ENCODE measurements at places on chromosomes 6 and 20.
A peak's percentile ranks its signal among the peaks of the same experiment; 100 is the strongest.

DNA sequence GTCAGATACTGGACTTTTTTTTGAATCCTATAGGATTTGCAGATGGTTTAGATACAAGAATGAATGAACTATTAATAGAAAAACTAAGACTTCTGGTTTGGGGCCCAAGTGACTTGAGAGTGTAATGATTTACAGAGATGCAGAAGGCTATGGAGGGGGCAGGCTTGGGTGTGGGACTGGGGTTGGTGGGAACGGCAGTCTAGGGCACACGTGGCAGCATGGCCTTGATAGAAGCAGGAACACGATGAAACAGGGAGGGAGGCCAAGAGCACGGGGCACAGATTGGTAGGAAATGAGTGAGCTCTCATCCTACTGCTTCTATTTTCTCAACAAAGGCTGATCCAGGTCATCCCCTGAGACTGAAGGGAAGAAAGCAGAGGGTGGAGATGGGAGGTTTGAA is 3.4 kb upstream of the UST start:
- DNase-seq, result no peak

GRCh38 chr6:28880894-28881780 is 42.6 kb downstream of the TRIM27 start:
- peak; percentile 54 for DNase-seq

DNA sequence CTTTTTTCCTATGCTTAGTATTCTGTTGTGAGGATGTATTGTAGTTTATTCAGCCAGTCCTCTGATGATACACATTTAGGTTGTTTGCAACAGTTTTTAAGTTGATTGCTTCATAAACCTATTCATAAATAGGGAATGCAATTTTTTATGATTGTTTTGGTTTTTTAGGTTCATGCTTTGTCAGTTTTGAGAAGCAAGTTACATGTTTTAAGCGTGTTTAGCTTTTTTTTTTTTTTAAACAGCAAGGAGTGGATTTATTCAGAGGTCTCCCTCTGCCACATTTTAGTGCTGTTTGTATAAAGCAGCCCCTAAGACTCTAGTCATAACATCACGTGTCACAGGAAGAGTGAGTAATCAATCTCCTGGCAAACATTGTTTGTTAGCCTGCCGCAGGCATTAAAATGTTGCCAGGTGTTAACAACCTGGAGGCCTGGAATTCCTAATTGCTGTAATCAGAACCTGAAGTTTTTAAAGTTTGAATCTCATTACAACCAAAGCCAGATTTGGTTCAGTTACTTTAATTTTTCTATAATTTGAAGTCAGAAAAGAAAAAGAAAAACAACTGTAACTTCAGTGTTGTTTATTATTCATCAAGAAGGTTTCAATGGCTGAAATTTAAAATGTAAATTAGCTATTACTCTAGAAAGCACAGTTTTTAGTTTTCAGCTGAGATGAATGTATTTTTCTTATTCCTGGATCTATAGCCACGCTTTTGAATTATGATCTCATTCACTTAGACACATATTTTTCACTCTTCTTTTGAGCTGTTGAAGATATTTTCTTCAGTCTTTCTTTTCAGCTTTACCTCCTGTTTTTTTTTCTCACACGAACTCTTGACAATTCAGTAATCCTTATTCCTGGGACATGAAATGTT is 59.2 kb downstream of the KCNS1 start:
- DNase-seq, result no peak

DNA sequence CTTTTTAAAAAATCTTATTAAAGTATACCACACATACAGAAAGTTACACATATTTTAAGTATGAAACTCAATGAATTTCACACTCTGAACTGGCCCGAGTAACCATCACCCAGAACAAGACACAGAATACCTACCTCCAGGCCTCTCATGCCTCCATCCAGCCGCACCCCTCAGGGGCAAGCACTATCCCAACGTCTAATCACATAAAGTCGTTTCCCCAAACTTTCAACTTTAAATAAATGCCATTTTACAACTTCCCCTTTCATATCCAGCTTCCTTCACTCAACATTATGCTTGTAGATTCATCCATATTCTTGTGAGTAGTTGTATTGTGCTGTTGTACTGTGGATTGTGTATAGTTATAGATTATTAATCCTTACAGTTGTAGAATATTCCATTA is 539.1 kb downstream of the CD83 start:
- no peak for DNase-seq

GRCh38 chr20:33744773-33745385 is 13.1 kb downstream of the ZNF341 start:
- no peak for DNase-seq

DNA sequence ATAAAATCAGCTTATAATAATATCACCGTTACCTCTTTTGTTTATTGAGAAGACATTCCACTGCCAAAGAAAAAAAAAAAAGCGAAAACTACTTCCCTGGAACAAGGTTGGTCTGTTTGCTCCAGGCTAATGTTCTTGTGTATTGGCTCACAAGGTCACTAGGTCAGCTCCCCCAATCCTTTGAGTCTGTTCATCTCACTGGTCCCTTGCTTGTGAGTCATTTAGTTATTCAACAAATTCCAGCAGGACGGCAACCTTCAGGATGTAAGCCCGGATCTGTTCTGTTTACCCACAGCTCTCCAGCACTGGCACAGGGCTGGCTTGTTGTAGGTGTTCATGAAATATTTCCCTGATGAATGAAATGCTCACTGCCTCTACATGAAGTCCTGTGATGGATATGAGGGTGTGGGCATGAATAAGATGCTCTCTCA is 3.3 kb downstream of the ARHGAP40 start:
- no peak for DNase-seq

- DNase-seq, result no peak
Measured at GRCh38 chr6:135412761-135413160, 84.8 kb downstream of the AHI1 start.

Data from AG04450 (cell line).